ENCODE measurements at places on chromosomes 1 and 21.

- DNase-seq: no peak
Observed at GRCh38 chr1:176552217-176552991, 89.4 kb downstream of the PAPPA2 start.

DNA sequence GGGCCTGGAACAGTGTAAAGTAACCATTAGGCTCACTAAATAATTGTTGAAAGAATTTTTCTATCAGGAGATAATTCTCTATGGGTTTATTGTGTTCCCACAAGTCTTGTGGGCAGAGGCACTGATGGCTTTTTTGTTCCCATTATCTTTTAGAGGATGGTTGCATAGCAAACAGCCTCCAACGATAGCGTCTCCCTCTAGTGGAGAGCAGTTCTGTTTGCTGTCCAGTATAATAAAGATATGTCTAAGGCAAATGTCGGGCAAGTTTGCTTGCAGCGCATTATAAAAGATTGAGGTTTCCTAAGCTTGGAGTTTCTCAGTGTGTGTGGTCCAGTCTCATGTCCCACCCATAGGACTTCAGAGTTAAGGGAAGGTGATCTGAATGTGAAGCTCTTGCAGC lies 1.3 kb upstream of the SLC6A17 start:
- no peak for DNase-seq

DNA sequence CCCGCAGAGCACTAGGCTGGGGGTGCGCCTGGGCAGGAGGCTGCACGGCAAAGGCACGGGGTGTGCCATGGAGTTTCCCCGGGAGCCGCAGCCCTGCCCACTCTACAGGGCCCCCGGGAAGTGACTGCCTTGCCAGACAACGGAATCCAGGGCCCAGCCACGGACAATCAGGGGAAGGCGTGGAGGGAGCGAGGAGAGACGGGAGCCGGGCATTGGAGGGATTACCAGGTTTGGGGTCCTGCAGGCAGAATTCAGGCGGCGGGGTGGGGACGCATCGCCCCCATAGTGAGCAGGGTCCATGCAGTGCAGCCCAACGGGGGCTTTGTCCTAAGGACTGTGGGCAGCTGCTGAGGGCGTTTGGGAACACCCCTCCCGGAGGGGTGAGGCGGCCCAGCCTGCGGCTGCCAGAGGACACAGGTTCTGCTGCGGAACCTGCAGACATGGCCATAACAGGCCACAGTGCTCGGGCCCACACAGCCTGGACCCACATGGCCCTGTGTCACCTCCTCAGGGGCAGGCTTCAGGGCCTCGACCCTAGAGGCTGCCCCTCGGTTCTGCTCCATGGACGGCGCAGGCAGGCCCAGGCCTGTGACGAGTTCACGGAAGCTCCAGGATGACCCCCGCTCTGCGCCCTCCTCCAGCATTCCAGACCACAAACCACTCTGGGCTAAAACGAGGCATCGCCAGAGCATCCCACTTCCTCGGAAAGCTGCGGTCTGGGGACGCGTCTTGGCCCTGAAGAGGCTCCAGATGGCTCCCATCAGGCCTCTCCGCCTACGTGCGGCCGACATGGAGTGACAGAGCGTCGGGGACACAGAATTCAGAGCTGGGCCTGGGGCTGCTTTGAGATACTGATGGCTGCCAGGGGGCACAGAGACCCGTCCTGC lies 54.5 kb downstream of the COL6A1 start:
- no peak for DNase-seq

GRCh38 chr1:31739346-31739745 lies 24.8 kb downstream of the ADGRB2 start:
- no peak for DNase-seq

- no peak for DNase-seq
Observed at GRCh38 chr21:45938453-45938755, 43.2 kb upstream of the COL6A1 start.

DNA sequence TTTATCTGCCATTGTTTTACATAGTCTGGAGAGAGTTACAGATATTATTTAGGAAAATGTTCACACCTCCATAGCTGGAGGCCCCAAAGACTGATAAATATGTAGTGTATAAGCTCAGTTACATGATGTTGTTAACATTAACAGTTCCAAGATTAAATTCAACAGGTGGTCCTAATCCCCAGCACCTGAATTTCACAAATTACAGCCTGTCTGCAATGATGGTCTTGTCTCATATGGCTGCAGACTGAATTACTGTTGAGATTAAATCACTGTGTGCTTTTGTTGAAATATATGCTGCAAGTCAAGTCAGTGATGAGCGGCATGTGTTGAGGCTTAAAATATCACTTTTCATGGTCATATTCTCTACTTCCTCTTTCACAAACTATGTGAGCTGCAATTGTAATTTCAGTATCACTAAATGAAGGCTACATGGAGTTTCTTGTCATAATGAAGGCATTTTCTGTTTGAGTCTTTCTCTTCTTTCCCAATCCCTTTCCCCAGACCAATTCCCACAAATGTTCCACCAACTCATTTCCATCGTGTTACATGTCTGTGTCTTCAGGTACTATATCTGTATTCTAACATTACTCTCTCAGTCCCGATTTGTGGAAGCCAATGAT lies 4.2 kb downstream of the ST6GALNAC5 start:
- no peak for DNase-seq

- no peak for DNase-seq
Observed at GRCh38 chr1:13623021-13623637, 39.5 kb downstream of the PDPN start.

DNA sequence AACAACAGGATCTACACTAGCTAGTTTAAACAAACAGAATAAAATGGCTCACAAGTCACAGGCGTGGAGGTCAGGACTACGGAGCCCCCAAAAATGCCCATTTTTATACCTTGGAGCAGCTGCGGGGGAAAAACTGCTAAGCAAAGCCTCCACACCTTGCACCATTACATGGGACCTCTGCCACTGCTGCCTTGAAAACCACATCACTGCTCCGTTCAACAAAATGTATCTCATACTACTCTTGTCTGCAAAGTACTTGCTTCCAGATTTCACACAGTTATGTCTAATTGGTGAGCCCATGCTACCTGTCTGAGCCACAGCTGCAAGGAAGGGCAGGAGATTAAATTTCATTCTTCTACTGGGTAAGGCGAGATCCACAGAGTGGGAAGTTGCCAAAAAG lies 24.4 kb downstream of the MRPL39 start:
- no peak for DNase-seq

DNA sequence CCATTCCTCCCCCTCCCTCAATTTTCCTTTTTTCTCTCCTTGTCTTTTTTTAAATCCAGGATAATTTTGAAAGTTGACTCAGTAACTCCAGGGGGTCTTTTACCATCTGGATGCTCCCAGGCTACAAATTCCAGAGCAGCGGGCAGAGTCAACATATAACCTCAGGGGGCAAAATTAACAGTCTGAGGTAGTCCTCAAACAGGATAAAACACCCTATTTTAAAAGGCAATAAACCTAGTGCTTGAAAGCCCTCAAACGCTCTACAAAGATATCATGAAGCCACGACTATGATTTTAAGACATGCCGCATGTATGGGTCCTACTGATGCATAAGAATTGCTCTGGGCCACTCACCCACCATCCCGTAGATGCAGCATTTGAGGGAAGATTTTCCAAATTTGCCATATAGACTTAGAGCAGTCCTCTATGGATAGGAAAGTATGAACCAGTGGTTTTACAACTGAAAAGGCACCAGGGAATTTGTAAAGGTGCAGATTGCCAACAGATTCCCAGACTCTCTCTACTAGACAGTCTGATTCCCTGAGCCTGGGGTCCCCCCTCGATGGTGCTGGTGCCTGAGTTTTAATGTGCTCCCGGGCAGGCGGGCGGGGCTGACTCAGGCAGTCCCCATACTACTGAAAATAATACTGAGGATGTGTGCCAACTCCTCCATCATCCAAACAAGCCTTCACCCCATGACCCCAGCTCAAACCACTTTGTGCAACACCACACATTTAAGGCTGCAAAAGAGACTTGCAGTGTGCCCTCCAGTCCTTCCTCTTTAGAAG lies 37.2 kb downstream of the PTPN14 start:
- DNase-seq: no peak

GRCh38 chr1:230938924-230939368 lies 39.7 kb downstream of the TTC13 start:
- no peak for DNase-seq

DNA sequence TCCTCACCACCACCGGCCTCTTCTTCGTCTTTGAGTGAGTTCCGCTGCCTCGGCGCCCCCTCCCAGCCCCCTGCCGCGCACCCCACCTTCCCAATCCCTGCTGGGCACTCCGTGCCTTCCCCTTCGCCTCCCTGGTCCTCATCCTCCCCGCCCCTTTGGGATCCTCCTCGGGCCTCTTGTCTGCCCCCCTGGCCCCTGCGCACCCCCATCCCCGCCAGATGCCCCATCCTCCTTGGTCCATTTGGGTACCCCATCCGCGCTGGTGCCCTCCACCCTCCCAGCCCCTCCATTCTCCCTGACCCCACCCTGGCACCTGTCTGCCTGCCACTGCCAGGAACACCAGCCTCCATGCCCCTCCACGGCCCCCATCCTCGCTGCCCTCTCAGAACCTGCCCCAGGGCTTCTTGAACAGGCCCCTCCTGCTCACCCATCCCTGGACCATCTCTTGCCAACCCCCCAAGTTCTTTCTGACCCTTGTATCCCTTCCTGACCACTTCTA lies 667 bp downstream of the ZDHHC18 start:
- no peak for DNase-seq

DNA sequence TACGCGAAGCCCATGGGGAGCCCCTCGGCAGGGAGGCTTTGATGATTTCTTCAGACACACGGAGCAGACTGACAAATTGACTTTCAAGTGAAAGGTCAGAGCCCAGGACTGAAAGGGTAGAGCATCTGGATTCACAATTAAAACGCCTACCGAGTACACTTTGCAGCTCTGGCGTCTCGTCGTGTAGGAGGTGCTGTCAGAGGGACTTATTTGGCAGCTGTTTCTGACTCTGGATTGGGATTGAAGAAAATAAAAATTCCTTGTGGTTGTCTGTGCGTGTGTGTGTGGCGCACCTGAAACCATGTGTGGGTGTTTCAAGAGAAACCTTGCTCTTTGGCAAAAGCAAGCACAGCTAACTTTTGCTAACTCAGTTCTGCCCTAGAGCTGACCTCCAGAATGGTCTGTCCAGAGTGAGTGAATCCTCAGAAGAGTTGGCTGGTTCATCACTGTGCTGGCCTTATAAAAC lies 348.7 kb downstream of the HLX start:
- no peak for DNase-seq

- no peak for DNase-seq
Observed at GRCh38 chr1:43067233-43067745, 104.8 kb downstream of the EBNA1BP2 start.

DNA sequence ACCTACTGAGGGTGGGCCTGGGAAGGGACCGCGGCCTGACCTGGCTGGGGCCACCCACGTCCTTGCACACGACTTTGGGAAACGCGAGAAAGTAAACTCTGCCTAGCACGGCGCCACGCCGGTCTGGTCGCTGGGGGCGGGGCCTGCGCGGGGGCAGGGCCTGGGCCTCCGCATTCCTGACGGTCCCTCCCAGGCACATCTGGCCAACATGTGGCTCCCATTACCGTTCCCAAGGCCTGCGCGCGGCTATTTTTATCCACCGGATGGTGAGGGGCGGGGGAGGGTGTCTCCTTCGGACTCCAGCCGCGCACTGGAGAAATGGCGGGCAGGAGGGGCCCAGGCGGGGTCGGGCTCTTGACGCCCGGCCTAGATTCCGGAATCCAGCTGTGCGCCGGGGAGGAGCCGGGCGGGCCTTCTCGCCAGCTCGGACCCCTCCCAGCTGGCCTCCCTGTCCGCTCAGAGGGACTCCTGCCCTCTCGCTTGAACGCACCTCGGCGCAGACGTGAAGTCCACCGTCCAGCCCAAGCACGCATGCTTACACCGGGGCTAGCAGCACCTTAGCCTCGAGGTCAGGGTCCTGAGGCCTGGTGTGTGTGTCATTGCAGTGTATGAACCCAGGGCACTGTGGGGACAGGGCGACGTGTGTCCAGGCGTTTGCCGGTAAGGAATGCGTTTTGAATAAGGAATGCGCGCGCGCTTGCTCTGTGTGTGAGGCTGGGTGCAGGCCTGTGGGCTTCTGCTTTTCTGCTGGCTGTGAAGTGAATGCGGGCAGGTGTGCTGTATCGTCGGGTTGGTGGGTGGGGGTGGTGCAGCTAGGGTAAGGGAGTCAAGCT lies 2.1 kb downstream of the EVA1B start:
- no peak for DNase-seq

- DNase-seq: no peak
Observed at GRCh38 chr1:52125736-52126359, 16.0 kb upstream of the ZFYVE9 start.

DNA sequence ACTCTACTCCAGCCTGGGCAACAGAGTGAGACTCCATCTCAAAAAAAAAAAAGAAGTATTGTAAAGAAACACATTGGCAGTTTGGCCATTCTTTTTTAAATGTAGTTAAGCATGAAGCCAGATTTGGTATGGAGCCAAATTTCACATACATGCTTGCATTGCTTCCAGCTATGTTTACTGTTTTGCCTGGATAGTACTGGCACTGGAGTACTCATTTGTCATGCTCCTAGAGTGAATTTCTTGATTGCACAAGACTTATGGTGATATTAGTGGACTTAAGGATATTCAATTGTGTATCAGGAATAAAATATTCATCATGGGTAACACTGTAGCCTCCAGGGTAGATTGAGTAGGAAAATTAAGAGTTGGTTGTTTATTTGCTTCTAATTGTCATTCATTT lies 24.5 kb upstream of the SLC9A1 start:
- DNase-seq: no peak

DNA sequence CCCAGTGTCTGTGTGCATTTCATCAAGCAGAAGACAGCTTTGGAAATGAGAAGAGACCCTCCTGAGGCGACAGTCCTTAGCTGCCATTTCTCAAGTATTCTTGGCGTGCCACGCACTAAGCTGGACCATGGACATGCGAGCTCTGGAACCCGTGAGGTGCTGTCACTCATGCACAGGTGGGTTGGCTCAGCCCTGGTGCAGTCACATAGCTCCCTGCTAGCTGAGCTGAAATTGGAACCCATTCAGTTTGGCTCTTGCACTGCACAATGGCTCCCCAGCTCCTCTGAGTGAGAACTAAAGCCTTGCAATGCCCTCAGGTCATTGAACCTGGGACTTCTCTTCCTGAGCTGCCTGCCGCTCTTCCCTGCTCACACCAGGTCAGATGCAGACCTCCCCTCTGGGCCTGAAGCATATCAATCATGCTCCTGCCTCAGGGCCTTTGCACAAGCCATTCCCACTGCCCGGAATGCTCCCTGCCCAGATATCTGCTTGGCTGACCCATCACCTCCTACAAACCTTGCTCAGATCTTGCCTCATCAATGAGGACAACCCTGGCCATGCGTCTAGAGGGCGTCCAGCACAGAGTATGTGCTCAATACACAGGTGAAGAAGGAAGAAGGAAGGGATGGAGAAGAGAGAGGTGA lies 6.3 kb upstream of the SRARP start:
- DNase-seq: no peak

DNA sequence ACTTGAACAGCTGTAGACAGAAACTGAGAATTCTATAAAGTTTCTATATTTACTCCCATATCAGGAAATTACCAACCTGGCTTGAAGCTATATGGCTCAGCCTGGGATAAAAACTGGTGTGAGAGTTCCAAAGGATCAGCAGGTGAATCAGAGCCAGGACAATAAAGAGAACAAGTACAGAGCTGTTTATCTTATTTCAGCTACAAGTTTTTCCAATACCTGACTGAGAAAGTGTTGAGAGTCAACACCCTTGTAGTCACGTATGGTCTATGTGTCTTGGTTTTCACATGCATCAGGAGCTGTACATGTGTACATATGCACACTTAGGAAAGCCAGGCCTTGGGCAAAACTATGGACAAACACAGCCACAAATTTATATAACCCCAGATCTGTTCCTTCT lies 40.7 kb upstream of the CXADR start:
- no peak for DNase-seq

GRCh38 chr21:43193088-43193650 lies 24.4 kb downstream of the CRYAA start:
- no peak for DNase-seq
